ENCODE measurements at places on chromosomes 13 and 19.

- no peak for DNase-seq
These were observed 44.9 kb downstream of the BICRA start for GRCh38 chr19:47653856-47654255.

DNA sequence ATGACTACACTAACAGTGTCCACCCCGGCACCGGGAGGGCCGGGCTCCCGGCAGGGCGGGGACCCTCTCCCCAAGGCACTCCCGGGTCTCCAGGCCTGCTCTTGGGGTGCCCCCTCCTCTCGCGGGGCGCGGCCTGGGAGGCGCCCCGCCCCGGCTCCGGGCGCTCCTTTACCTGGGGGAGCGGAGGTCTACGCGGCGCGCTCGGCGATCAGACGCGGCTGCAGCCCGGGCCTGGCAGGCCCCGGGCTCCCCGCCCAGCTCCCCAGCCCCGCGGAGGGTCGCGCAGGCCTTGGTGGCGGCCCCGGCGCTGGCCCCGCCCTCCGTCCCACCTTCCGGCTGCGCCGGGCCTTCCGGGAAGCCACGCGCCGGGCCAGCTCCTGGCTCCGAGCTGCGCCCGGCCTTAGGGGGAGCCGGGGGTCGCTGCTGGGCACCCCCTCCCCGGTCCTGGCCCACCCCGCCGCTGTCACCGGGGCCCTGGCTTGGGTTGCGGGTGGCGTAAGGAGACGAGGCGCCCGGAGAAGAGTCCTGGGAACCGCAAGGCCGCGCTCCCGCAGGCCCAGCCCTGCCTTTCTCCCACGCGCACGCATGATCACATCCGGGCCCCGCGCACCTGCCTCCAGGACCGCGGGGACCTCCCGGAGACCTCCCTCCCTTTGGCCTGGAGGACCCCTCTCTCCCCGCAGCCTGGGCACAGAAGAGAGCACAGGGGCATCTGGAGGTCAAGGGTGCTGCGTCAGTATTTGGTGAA lies at the start of gene C19orf12:
TSS of gene C19orf12 (minus strand) at position 309 of the 748 bp plus-strand sequence. CDS start 6,848 bp downstream, outside the sequence.
- peak; percentile 87 for DNase-seq

DNA sequence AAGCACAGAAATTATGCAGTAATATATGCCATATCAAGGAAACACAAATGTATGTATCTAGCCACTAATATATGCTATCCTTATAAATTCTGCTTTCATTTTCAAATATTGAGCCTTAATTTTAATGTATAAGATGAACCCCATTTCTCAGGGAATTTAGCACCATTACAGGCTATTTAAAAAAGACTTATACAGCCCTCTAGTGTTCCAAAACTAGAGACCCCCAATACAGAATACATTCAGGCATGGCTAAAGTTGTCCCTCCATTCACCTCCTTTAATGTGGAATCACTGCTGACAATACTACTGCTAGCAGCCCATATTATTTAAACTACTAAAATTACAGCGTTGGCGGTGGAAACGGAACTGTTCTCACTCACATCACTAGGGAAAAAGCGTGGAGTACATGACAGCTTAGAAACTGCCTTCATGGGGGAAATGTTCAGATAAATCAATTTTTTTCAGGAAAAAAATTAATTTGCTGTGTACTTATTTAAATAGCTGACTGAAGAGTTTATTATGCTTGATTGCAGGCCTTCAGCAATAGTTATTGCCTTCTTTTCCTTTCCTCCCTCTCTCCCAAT lies 541.0 kb downstream of the PCDH9 start:
- no peak for DNase-seq

- peak; percentile 37 for DNase-seq
These were observed 4.3 kb upstream of the RLN3 start for GRCh38 chr19:14023404-14024235.

DNA sequence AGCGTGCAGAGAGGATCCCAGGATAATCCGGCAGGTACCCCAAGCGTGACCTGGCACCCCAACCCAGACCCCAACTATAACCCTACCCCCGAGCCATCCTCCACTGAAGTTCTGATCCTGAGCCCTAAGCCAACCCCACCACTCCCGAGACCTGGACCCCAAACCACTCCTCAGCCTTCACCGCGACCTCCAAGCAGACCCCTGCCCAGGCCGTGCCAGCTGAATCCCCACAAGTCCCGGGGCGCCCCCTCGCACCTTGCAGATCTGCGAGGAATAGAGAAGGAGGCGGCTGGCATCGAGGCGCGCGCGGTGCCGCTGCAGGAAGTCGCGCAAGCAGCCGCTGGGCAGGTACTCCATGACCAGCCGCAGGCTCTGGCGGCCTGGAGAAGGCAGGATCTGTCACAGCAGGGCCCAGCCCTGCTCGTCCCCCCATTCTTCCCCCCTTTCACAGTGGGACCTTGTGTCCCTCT lies 10.1 kb upstream of the INSL3 start:
- DNase-seq: no peak

DNA sequence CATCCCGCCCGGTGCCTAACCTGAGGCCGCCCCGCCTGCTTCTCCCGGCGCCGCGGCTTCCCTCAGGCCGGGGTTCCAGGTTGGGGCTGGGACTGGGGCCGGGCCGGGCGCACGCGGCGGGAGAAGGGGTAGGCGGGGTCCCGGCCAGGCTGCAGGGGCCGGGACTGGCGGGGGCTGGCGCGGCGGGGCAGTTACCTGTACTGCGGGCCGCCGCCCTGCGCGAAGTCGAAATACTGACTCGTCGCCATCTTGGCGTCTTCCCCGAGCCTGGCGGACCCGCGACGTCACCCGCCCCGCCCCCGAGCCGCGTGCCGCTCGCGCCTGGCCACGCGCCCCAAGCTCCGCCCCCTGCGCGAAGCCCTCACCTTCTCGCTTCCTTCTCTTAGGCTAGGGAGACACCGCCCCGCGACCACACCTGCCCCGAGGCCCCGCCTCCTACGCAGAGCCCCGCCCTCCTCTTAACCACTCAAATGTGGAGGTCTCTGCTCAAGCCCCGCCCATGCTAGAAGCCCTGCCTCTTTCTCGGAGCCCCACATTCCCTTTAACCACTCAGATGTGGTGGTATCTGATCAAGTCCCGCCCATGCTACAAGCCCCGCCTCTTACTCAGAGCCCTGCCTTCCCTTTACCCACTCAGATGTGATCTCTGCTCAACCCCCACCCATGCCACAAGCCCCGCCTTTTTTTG lies at the start of gene ZFR2:
TSS of gene ZFR2 (minus strand) at position 269 of the 687 bp plus-strand sequence. CDS start at position 248, 21 bp downstream.
- DNase-seq: no peak

Measured in GM20000 (cell line).